ENCODE measurements at places on chromosomes 2 and 18.

GRCh38 chr2:215554689-215555498 lies 119.0 kb upstream of the FN1 start:
- peak; percentile 57 for DNase-seq

GRCh38 chr2:231554327-231554726 lies 24.1 kb upstream of the NMUR1 start:
- DNase-seq: no peak

DNA sequence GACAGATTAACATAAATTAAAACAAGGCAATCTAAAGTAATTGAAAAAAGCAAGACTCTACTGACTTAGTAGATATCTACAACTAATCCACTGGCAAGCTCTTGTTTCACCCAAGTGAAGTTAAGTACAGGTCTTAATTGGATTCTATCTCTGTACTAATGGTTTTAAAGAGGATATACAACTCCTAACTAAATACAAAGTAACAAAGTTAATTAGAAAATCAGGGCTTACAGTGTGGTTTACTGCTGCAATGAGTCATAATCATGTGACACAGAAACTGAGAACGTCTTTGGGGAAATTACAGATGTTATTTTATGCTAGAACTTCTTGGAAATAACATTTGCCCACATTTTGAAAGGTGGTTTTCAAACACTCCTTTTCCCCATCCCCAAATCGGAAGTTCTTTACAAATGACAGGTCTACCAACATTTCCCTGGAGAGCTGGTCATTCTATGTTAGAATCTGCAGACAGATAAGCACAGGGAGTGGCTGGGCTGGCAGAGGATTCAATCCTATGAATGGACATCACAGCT lies 245.3 kb downstream of the STK39 start:
- DNase-seq: peak; percentile 39

GRCh38 chr2:50953021-50953420 lies 78.9 kb downstream of the NRXN1 start:
- DNase-seq: peak; percentile 96

- no peak for DNase-seq
Observed at GRCh38 chr2:216830346-216830745, 29.5 kb downstream of the TNP1 start.

- DNase-seq: no peak
Observed at GRCh38 chr18:70554854-70555445, 266.1 kb downstream of the SOCS6 start.

GRCh38 chr2:232523682-232524597 lies 2.0 kb upstream of the CHRND start:
- peak; percentile 24 for DNase-seq

- no peak for DNase-seq
Observed at GRCh38 chr2:66688951-66689350, 254.0 kb downstream of the MEIS1 start.

GRCh38 chr2:43224571-43225092 lies 1.8 kb downstream of the ZFP36L2 start:
- DNase-seq: peak; percentile 55

- peak; percentile 40 for DNase-seq
Observed at GRCh38 chr2:238120463-238121298, 17.8 kb upstream of the KLHL30 start.

- no peak for DNase-seq
Observed at GRCh38 chr2:154488801-154489200, 209.7 kb upstream of the KCNJ3 start.

- no peak for DNase-seq
Observed at GRCh38 chr2:207805566-207806226, 36.0 kb upstream of the FZD5 start.

DNA sequence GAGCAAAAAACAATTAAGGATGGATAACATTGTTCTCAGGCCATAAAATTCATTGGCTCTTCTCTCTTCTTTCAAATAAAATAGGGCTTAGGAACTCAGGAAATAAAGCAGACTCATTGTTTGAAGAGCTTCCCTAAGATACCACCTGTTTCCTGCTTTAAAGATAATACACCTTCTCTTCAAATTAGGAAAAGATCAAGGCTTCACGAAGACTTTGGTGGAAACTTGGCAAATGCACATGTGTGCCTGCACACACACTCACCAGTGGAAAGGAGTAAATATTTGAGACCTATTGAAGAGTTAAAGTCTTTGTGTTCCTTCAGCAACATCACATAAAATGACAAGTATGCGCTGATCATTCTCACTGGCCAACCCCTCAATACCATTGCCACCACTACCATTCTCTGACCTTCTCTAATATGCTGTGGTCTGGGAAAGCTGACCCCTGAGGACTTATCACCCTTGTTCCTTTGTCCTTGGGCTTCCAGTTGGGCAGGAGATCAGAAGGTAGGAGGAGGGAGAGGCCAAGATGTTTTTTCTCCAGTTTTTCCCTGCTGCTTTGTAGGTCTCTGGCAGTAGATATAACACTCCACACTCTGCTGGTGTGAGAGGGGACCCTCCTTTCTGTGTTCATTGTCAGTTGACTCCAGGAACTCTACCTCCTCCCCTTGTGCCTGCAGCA lies 53.5 kb upstream of the SPOPL start:
- no peak for DNase-seq

GRCh38 chr18:74515620-74516231 lies 18.6 kb upstream of the CNDP1 start:
- DNase-seq: no peak

GRCh38 chr2:36165132-36165531 lies 190.4 kb upstream of the CRIM1 start:
- DNase-seq: no peak

DNA sequence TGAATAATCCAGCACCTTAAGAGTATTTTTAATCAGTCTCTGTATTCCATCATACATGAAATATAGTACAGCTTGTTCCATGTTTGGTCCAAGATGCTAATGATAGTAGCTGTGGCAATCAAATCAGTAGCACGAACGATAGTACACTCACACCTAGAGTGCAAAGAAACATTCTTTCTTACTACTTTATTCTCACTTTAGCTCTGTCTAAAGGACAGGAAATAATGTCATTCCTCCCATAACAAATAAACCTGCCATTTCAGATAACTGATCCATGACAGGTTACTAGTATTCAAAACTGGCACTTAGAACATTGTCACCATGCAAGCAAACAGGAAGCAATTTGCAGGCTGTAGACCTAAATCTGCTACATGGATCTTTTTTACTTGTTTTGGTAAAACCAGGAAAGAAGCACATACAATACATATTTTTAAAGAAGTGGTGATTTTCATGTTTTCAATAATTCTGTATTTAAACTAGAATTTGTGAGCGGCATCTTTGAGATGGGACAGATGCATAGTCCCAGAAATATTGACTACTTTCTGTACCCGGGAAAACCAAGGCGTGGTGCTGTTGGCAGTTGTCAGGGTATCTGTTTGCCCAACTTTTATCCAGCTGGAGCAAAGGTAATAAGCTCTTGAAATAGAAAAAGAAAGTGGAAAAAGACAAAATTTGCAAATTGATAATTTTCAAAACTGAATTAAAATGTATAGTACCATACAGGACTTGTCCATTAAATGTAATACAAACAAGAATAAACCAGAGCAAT lies 49.5 kb downstream of the IKZF2 start:
- DNase-seq: no peak

DNA sequence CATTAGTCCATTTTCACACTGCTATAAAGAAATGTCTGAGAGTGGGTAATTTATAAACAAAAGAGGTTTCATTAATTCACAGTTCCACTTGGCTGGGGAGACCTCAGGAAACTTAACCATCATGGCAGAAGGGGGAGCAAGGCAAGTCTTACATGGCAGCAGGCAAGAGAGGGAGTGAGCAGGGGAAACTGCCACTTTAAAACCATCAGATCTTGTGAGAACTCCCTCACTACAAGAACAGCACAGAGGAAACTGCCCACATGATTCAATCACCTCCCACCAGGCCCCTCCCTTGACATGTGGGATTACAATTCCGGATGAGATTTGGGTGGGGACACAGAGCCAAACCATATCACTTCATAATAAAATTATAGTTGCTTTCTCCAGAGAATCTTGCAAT lies 365.5 kb upstream of the ID2 start:
- no peak for DNase-seq

GRCh38 chr2:174024524-174025270 lies 59.5 kb upstream of the SP3 start:
- peak; percentile 87 for DNase-seq

GRCh38 chr2:204203704-204204103 lies 267.1 kb downstream of the ICOS start:
- DNase-seq: no peak

DNA sequence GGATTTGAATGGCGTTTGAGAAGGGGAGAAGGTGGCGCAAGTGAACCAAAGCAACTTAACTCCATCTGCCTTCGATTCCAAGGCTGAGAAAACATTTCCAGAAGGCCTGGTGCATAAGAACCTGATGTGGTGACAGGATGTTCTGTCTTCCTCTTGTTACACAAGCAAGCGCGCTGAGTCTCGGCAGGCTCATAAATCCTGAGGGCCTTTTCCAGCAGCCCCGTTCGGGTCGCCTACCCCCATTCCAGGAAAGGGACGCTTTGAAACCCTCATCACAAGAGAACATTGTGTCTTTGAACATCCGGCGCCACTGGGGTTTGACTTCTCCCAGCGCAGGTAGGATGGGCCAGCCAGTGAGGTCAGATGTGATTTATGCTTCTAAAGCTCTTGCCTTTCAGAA lies 403.5 kb downstream of the SETBP1 start:
- no peak for DNase-seq

DNA sequence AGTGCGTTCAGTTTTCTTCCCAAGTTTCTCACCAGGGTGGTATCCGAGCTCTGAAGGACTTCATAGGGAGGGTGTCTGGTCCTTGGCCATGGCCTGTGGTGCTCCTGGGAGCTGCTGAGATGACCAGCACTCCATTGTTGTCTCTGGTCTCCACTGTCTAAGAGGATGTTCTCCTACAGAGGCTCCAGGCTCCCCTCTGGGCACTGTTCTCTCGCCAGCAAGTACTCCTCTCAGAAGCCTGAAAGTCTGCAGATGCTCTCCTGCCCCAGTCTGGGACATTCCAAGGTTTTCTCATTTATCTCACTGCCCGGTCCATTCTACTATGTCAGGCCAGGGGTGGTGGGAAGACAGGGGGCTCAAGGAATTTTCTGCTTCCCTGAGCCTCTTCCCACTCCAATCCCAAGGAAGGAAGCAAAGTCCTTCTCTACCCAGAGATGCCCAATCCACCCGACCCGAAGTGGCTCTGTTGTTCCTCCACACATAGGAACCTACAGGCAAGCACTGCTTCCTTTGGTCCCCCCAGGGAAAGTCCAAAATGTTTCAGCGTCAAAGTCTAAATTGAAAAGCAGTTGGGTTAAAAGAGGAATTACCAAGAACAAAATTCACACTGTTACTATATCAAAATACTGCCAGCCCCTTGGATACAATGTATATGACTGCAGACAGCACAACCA lies 110.5 kb downstream of the GYPC start:
- DNase-seq: no peak

DNA sequence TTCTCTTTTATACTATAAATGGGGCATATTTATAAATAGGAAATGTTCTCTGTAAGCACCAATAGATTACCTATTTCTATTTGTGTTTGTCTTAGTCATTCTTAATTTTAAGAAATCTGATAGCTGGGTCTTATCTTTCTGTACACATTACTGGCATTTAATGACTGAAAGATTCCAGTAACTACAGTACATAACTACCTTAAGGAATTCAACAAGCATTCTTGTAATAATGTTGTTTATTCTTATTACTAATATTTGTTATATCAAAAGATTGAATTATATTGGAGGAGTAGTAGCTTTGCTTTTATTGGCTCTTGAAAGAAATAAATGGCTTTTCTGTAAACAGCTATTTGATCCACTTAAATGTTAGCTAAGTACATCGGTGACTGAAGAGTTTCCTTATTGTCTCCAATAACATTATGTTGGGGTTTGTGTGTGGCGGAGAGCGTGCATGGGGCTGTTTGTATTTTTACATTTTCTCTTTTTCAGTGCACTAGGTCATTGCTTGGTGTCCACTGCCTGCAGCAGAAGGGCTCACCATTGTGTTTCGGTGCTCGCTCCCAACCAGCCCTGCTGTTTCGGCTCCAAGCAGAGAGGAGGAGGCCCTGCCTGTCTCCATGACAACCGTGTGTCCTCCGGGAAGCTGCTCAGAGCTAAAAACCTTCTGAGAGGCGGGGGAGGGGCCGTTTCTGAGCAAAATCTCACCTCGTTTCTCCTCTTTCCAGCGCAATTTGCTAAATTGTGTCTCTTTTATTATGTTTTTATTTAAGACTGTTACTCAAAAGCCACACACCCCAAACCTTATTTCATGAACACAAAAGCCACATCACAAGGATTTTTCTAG lies 112.5 kb upstream of the SLC38A11 start:
- peak; percentile 54 for DNase-seq

- no peak for DNase-seq
Observed at GRCh38 chr2:54604871-54605270, 118.6 kb upstream of the EML6 start.

- DNase-seq: no peak
Observed at GRCh38 chr18:62033756-62034155, 140.9 kb upstream of the RNF152 start.

DNA sequence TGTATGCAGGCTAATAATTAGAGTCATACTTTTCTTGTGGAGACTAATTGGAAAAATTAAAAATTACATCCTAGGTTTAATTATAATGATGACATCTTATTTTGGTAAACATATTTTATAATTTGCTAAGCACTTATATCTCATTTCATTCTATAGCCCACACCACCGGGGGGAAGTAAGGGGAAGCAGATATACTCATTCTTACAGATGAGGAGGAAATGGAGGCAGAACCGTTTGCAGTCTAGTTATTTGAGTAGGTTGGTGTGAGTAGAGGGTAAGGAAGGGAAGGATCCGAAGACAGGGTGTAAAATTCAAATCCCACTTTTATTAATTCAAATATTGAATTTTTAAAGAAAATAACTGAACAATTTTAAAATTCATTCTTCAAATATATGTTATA lies 3.7 kb downstream of the ITGAV start:
- DNase-seq: no peak

DNA sequence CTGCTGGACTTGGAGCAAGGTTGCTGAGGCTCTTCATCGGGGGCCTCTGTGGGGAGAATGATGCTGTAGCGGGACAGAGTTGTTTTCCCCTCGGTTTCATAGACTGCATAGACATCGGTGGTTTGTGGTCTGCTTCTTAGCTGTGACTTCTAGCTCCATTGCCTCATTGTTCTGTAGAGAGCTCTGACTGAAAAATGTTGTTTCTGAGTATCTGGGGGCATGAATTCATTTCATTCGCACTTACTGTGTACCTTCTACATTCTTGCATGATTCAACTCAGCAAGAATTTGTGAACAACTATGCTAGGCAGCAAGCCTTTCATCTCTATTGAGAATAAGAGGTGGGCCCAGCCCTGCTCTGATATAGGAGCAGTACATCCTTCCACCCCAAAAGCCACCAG lies 406.8 kb downstream of the NBAS start:
- DNase-seq: no peak
